ENCODE measurements at places on chromosomes 12 and 14.
A peak's percentile ranks its signal among the peaks of the same experiment; 100 is the strongest.

DNA sequence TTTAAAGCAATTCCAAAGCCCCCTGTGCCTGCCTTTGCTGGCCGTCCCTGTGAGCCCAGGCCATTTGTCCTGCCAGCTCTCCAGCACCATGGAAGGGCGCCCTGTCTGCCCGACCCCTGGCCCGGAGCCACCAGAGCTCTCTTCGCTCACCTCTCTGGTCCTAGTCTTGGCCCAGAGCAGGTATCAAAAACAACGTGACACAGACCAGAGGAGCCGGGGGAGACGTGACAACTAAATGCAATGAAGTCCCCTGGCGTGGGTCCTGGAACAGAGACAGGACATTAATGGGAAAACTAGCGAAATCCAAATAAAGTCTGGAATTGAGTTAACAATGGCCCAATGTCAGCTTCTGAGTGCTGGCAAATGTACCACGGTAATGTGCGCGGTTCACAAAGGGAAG is 83.2 kb upstream of the DIO3 start:
- DNase-seq = no peak

GRCh38 chr12:121858662-121859572 is at the start of gene HPD:
HPD (minus strand) TSS chr12:121858859; CDS start chr12:121858823, 36 bp downstream.
- DNase-seq = no peak

DNA sequence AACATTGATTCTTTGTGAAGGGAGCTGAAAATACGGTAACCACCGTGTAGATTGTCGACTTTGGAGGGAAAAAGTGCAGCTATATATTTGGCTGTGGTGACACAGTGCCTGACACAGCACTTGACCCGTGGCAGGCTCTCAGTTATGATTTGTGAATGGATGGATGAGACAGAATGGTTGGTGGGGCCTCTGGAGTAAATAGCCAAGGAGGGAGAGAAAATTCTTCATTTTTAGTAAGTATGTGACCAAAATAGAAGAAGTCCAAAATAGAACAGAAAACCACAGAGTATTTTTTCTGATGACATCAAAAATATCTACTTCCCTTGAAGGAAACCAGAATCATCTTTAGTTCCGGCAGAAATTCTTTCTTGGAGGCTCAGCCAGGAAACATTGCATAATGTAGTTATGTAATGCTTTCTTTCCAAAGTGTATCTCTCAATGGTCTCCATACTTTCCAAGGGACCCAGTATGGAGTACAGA is 82.0 kb upstream of the WSCD2 start:
- no peak for DNase-seq

- DNase-seq = no peak
Observed at GRCh38 chr12:124497039-124497438, 70.4 kb downstream of the NCOR2 start.

- DNase-seq = no peak
Observed at GRCh38 chr12:55499810-55500252, 7.7 kb downstream of the OR6C68 start.

- no peak for DNase-seq
Observed at GRCh38 chr12:110431957-110432587, 18.1 kb downstream of the ARPC3 start.

DNA sequence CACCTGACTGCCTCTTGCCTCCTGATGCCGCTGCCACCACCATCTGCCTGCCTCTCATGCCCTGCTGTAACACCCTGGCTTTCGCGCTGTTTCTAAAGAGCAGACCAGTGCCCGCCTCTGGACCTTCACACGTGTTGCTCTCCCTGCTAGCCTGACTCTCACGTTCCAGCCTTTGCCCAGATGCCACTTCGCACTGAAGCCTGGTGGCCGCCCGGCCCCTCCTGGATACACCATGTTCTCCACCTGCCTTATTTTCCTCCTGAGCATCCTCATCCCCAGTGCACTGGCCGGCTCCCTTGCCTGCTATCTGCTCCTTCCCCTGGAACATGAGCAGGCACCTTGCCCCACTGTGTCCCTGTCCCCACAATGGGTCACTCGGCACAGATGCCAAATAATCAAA is 146.5 kb downstream of the PIWIL1 start:
- DNase-seq = no peak

- DNase-seq = no peak
Observed at GRCh38 chr12:34406228-34406995, 384.1 kb downstream of the ALG10 start.

GRCh38 chr12:12616512-12617310 is 5.0 kb downstream of the CREBL2 start:
- no peak for DNase-seq

DNA sequence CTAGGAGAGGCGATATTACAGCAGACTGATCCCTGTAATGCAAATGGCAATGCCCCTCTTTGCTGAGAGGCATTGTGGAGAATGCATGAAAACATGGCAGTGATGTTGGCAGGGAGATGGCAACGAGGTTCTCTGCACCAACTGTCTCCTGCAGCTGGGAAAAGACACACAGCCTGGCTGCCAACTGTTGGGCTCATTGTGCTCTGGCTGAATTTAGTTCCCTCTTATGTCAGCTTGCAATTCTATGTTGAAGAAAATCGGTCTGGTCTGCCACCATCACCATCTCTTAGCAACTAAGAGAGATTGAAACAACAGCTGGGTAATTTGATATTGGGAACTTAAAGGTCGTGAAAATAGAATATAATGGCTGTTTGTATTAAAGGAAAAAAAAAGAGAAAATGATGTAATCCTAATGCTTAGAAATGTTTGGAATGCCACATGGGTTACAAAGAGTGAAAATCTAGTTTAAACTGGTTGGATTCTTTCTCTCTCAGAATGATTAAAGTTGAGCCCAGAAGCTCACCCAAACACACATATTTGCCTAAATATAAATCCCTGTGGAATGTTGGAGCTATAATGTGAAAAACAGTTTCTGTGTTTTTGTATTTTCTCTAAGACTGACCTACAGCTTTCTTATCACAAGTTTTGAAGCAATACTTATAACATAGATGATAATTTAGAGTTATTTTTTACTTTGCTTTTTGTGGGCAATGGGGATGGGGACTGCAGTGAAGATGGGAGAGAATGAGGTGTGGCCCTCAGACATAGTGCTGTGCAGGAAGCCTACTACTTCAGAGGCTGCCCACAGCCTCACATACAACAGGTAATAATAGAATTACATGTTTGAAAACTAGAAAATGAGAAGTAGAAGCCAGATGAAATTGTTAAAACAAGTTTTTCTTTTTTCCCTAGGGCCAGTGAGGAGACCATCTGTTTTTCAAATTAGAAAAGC is 143.7 kb downstream of the AKAP6 start:
- no peak for DNase-seq

GRCh38 chr12:57904426-57904825 is 36.9 kb upstream of the ATP23 start:
- DNase-seq = no peak

GRCh38 chr14:61701946-61702345 is 6.6 kb downstream of the HIF1A start:
- no peak for DNase-seq

- DNase-seq = no peak
Observed at GRCh38 chr12:119725523-119725922, 57.6 kb downstream of the PRKAB1 start.

DNA sequence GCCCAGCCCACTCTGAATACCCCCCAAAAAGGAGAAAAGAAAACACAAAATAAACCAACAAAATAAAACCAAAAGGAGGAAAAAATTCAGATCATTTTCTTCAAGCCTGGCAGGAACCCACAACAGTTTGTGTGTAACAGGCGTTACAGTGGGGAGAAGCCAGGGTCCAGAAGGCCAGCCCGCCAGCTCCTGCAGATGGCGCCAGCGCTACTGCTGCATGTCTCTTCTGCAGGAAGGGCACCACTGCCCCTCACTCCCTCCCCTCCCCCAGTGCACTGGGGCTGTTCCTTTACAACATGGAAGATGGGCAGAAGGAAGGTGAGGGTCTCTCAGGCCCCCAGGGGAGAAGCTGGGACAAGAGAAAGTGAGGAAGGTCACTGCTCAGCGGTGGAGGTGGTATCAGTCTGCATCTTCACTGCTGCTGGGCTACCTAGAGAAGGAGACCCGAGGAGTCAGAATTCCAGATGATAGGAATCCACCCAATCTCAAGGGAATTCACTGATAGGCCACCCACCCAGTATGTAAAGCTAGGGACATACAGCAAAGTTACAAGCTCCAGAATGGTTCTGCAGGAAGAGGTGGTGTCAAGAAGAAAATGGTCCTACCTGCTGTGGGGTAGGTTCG is 2.3 kb upstream of the NOP2 start:
- DNase-seq = no peak

- no peak for DNase-seq
Observed at GRCh38 chr12:95257541-95257940, 39.9 kb downstream of the VEZT start.

GRCh38 chr12:42450248-42450647 is 124.3 kb downstream of the PPHLN1 start:
- no peak for DNase-seq

GRCh38 chr14:94158239-94158883 is 15.8 kb upstream of the PPP4R4 start:
- no peak for DNase-seq

DNA sequence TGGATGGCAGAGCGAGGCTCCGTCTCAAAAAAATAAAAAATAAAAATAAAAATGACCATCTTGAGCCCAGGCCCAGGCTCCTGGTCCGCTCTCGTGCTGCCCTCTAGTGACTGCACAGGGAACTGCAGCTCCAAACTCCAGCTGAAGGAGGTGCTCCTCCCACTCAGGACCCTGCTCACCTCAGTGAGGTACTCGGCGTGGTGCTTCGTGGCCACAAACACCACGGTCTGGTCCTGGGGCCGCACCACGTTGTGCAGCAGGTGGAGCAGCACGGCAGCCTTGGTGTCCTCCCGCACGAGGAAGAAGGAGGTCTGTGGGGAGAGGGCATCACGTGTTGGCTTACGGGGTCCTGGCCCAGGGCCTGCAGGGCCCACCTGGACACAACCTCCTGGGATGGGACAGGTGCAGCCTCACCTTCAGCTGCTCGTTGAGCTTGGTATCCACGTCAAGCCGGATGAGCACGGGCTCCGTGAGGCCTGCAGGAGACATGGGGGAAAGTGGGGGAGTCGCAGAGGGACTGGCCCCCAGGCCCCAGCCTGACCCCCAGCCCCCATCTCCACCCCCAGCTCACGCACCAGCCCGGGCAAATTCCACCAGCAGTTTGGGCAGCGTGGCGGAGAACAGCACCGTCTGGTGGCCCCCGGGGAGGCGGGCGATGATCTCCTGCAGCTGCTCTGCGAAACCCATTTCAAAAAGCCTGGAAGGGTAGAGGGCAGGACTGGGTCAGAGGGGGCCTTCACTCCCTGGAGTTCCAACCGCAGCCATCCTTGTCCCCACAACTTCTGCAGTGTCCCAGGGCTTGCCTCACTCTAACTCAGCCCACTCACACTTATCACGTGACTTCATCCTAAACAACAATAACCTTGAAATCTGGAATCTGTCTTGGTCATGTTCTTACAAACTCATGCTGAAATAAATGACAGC is 10.6 kb downstream of the DDX54 start:
- peak; percentile 80 for DNase-seq

GRCh38 chr12:79776111-79776510 is 85.3 kb upstream of the PAWR start:
- DNase-seq = no peak

- no peak for DNase-seq
Observed at GRCh38 chr12:109950625-109951024, 45.5 kb downstream of the GIT2 start.

DNA sequence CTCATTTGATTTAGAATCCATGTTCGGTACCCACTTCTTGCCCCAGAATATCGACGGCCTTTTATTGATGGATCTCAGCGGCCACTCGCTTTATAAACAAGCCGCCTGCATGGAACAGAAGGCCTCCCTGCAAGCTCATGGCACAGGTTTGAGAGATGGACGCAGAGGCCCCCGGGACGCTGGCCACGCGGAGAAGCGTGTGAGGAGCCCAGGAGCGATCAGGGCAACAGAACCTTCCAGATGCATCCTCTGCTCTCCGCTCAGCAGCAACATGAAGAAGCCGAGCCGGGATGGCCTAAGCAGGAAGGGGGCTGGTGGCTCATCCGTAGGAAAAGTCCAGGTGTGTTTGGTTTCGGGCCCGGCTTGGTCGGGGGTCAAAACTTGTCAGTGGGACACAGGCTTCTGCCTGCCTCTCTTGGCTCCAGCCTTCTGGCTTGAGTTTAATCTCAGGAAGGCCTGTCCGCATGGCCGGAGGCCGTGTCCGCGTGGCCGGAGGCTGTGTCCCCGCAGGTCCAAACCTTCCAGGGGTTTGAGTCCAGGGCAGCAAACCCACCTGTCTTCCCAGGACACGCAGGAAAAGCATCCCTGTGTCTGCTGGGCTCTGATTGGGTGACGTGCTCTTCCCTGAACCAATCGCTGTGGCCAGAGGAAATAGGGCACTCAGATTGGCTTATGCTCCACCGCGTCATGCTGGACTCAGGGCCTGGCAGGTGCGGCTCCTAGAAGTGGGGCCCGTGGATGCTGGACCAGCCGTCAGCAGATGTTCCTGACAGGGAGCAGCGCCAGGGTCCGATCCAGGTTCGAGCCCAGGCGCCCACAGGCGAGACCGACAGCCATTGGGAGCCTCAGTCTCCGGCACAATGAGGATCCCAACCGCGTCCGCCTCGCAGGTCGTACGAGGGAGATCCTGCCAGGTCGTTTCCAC is 65.0 kb downstream of the GALNT9 start:
- DNase-seq = no peak

DNA sequence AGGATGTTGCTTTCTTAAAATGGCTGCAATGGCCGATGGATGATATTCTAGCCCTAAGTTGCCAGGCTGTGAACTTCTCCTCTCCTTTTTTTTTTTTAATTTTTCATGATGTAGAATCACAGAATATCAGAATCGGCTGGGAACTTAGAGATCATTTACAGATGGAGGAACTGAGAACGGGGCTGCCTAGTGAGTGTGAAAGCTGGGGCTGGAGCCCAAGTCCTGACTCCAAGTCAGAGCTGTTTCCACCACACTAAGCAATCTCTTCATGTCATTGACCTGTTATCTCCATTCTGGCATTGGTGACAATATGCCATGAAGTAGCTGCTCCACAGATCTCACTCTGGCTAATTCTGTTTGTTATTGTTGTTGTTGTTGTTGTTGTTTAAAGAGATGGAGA is 121.7 kb downstream of the SLC38A1 start:
- DNase-seq = no peak

DNA sequence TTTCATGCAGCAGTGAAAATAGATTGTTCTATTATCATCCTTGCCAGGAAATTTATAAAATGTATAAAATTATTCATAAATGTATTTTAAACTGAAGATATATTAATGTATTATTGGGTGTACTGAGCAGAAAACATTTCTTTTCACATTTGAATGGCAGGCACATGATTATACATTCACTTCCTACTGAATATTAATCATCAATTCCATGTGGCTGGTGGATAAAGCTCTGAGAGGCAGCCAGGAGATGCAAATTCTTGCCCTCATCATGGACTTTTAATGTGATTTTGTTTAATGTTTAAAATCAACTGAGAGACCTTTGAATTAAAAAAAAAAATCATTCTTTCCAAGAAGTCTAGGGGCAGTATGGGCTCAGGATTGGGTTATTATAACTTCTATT is 40.8 kb downstream of the ANO6 start:
- no peak for DNase-seq

DNA sequence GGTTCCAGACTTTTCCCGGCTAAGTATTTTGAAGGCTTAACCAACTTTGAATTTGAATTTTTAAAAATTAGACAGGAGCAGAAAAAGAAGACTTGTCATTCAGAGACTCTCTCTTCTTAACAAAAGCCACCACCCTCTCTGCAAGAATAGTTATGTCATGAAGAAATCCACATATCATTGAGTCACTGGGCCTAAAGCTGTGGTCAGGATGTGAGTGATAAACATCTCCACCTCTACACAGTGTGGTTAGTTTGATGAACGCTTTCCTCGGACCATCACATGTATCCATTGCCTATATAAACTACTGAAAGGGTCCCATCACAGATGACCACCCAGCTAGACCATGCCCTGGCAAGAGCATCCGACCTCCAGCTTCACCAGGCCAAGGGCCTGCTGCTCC is 226.1 kb downstream of the KSR2 start:
- no peak for DNase-seq

GRCh38 chr14:31936115-31936514 is 141.0 kb upstream of the ARHGAP5 start:
- no peak for DNase-seq
